Kidney tubule cell (primary cell): ENCODE measurements at places on chromosomes 16 and 17.

DNA sequence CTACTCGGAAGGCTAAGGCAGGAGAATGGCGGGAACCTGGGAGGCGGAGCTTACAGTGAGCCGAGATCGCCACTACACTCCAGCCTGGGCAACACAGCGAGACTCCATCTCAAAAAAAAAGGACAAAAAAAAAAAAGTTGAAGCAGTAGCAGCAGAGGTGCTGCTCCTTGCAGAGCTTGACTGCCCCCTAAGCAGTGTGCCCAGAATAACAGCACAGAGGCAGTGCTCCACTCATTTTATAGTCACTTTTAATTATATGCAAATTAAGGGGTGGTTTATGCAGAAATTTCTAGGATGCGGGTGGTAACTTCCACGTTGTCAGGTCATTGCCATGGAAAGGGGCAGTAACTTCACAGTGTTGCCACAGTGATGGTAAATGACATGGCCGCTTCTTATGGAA is 54.3 kb upstream of the NOL11 start:
- no peak for DNase-seq

GRCh38 chr16:35319536-35320192 is 1860.3 kb downstream of the TP53TG3F start:
- no peak for DNase-seq

- no peak for DNase-seq
Measured at GRCh38 chr16:84663433-84664101, 15.3 kb downstream of the KLHL36 start.

DNA sequence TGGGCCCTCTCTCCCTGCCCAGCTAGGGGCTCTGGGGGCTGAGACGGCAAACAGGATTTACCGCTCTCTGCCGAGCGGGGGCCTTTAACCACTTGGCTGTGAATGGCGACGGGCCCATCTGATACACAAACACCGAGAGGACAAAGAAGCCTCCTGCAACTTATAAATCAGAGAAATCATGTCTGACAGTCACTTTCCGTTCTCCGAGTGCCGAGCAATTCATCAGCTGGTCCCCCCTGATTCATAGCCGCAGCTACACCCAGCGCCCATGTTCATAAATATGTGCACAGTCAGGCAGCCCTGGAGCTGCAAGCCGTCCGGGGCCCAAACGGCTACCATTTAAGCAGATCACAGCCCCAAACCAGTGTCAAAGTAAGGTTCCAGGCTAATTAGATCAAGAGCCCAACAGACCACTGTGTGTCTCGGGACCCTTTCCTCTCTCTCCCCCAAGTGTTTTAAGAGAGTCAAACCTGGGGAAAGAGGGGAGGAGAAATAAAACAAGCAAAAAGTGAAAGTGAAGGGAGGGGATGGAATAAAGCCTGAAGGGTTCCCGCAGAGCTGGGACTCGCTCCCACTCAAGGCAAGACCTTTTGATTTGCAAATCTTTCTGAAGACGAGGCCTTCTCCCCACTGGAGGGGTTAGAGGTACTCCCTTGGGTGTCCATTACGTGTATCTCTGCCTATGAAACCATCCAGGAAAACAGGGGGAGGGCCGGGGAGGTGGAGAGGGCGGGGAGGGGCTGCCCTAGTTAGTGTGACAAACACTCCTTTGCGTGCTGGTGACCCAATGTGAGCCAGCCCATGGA is 154.7 kb downstream of the C16orf78 start:
- no peak for DNase-seq

- no peak for DNase-seq
Measured at GRCh38 chr17:56389356-56389755, 204.1 kb upstream of the NOG start.

- DNase-seq: no peak
Measured at GRCh38 chr16:69406780-69407331, 17.6 kb upstream of the CYB5B start.

DNA sequence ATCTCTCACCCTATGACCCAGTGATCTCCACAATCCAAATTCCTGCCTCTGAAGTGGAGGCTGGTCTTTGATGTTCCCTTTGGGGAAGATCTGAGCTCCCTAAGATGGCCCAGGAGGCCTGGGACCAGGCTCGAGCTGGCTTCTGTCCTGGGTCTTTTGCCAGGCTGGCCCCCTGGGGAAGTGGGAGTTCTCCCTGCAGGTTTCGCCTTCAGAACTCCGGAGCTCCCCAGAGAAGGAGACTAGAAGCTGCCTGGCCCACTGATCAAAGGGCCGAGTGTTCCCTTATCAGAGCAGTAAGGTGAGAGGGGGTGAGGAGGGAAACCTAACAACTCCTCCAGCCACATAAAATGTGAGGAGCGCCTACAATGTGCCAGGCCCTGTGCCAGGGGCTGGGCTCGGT is 147.1 kb downstream of the IRF8 start:
- DNase-seq: no peak

GRCh38 chr17:44749076-44749979 is 9.5 kb upstream of the ADAM11 start:
- DNase-seq: no peak

DNA sequence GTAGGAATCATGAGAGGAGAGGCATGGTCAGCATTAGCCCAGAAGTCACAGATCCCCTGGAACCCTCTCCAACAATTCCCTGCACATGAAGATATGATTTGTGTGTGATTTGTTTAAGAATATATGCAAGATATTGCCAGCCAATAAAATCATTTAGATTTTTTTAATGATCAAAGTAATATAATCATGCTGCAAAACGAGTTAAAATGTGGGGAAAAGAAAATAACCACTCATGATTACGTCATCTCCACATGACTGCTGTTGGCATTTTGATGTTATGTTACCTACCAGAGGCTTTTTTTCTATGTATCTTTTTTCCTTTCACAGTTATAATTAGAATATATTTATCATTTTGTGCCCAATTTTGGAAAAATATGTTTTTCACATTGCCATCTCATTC is 22.4 kb downstream of the SLC35G3 start:
- DNase-seq: no peak

GRCh38 chr17:51647826-51648225 is 387.5 kb downstream of the UTP18 start:
- DNase-seq: peak; percentile 91

- peak; percentile 14 for DNase-seq
Measured at GRCh38 chr16:23952128-23952970, 116.6 kb downstream of the PRKCB start.

DNA sequence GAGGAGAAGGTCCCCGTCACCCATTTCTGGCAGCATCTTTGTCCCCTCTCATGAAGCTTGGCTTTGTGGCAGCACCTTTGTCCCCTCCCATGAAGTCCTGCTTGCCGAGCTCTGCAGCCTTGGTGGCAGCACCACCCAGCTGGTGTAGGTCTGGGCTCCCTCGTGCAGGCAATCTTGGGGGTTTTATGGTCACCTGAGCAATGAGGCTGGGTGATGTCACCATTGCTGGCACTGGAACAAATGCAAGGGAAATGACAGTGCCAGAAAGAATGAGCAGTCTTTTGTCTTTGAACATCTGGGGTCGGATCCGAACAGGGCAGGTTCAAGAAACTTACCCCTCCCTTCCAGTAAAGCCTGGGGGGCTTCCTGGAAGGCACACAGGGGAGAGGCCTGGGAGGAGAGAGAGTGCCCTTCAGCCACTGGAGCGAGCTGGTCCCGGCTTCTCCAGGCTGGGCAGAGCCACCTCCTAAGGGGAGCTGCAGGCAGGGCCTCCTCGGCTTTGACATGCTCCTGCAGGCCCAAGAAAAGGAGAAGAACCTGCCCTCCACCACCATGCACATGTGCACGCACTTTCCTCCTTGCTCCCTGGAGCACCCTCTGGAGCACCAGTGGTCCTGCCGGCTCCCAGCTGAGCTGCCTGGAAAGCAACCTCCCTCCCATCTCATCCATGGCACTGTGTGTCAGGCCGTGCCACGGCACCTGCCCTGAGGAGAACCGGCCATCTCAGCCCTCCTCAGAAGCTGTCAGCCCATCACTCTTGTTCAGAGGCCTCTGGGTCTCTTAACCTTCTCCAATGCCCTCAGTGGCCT is 16.0 kb downstream of the BTBD17 start:
- DNase-seq: peak; percentile 22

GRCh38 chr16:53502331-53503269 is at the start of gene AKTIP:
Gene AKTIP (minus strand): TSS chr16:53503209. CDS start chr16:53500259, 2,950 bp downstream.
- peak; percentile 57 for DNase-seq

DNA sequence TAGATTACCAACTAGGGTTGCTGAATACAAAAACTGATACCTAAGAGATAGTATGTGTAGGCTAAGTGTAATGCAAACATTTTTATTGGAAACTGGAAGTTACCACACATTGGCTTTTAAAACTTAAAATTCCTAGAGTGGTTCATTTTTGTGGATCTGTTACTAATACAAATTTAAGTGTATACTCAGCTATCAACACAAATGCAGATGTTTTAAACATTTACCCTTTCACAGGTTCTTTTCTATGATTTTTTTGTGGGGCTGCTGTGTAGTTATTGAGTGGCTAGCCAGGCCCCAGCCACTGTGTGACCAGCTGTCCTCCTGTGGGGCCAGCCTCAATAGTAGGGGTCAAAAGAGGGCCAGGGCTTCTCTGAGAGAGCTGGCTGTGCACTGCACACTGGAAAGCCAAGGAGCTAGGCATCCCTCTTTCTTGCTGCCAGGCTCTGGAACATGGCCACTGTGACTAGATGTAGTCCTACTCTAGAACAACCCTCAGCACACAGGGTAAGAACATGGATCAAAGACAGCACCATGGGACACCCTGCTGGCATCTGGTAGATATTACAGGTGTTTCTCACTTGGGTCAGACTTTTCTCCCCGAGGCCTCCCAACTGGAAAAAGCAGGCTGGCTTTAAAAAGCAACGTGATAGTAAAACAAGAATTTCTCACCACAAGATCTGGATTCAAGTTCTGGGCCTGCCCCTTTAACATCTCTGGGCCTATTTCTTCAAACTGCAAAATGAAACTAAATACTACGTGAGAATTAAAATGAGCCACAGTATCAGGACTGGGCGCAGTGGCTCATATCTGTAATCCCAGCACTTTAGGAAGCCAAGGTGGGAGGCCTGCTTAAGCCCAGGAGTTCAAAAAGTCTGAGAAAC is 7.3 kb upstream of the VEZF1 start:
- peak; percentile 83 for DNase-seq

GRCh38 chr17:13759518-13760335 is 158.0 kb upstream of the HS3ST3A1 start:
- no peak for DNase-seq

DNA sequence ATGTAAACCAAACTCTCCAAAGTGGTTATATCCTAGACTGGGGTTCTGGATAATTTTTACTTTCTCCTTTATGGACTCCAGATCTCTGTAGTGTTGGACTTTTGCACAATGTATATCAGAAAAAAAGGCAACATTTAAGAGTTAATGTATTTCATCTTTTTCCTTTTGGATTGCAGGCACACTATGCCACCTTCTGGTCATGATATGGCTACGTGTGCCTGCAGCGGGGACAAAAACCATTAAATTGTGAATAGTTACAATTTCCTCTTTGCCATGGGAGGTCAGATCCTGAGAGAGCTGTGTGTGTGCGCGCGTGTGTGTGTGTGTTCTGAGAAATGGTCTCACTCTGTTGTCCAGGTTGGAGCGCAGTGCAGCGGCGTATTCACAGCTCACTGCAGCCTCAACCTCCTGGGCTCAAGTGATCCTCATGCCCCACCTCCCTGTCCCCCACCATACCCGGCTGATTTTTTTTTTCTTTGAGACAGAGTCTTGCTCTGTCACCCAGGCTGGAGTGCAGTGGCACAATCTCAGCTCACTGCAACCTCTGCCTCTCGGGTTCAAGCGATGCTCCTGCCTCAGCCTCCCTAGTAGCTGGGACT is 4.3 kb upstream of the SGF29 start:
- DNase-seq: peak; percentile 40

GRCh38 chr17:81959362-81960129 is 1.4 kb downstream of the NOTUM start:
- DNase-seq: peak; percentile 48

- no peak for DNase-seq
Measured at GRCh38 chr17:56812901-56813388, 20.8 kb downstream of the C17orf67 start.

- DNase-seq: peak; percentile 98
Measured at GRCh38 chr17:47305302-47305923, 18.3 kb upstream of the EFCAB13 start.

DNA sequence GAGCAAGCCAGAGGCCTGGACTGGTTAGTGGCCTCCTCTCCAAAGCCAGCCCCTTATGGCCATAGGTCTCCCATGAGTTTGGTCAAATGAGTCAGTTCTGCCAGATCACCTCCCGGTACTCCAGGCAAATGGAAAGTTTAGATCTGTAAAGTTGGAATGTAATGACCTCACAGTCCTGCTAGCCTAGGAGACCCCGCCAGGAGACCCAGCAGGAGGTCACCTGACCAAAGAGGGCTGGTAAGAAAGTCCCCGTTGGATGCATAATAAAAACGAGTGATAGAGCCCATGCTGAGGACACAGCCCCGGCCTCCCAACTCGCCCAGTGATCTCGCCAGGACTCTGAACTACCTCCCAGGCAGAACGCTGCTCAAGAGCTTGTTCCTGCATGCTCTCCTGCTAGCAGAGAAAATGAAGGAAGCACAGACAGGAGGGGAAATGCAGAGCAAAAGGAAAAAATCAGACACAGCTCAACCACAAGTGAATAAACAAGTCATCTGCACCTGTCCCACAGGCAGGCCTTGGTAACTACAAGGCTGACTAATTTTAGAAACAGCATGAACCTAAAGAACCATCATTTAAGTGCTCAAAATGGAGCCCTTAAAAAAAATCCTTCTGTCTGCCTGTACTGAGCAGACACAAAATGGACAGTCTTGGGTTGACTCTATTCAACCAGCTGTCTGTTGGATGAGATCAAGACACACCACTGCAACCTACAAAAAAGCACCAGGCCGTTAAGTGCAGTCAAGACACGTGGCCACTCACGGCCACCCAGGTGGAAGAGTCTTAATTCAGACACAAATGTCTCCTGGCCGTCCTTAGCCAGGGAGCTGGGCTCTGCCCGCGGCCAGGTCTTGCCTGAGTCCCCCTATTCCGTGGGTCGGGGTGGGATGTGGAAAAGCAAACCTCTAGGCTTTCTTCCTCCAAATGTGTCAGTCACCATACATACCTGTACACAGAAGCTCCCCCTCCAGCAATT is 9.2 kb downstream of the CDIP1 start:
- peak; percentile 83 for DNase-seq

DNA sequence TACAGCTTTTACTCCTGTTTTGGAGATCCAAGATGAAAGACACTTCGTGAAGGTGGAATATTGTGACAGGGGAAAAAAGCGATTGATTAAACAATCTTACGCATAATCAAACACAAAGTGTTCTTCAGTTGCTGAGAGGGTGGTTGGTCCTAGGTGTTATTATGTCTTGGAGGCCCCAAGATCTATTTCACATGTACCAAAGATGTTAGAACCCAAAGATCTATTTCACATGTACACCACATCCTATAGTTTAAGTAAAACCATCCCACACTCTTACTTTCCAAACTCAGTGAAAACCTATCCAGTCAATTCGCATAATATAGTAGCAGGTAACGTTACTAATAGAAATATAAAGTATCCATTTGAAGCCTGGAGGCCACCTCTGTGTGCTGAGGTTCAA is 242.6 kb upstream of the MAF start:
- DNase-seq: no peak

- no peak for DNase-seq
Measured at GRCh38 chr16:65101009-65101408, 20.9 kb downstream of the CDH11 start.

GRCh38 chr17:40129498-40129897 is 7.7 kb downstream of the MSL1 start:
- DNase-seq: no peak
